ENCODE measurements at places on chromosomes 5 and 9.

DNA sequence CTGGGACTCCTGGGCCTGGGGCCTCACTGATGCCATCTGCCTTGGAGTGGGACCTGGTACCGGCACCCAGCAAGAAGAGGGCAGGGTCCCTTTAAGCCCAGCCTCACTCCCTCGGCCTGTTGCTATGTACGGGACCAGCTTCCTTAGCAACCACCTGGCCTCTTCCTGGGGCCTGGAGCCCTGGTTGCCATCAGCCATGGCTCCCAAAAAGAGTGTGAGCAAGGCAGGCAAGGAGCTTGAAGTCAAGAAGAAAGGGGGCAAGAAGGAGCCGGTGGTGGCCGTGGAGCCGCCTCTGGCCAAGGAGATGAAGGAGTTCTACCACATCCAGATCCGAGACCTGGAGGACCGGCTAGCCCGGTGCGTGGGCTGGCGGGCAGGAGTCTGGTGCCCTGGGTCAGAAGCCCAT, at the start of gene CFAP157:
CFAP157 (plus strand) TSS at position 153 of the 406 bp plus-strand sequence; CDS start at position 197, 44 bp downstream.
- no peaks in the 10 kb centered on the region for H3K27me3 ChIP-seq
- peaks cover 3% of the 10 kb centered on the region for H3K4me1 ChIP-seq
- H3K36me3 ChIP-seq = no peaks in the 10 kb centered on the region
- no peak for DNase-seq
- no peak within 1 kb of the TSS for H3K4me3 ChIP-seq

DNA sequence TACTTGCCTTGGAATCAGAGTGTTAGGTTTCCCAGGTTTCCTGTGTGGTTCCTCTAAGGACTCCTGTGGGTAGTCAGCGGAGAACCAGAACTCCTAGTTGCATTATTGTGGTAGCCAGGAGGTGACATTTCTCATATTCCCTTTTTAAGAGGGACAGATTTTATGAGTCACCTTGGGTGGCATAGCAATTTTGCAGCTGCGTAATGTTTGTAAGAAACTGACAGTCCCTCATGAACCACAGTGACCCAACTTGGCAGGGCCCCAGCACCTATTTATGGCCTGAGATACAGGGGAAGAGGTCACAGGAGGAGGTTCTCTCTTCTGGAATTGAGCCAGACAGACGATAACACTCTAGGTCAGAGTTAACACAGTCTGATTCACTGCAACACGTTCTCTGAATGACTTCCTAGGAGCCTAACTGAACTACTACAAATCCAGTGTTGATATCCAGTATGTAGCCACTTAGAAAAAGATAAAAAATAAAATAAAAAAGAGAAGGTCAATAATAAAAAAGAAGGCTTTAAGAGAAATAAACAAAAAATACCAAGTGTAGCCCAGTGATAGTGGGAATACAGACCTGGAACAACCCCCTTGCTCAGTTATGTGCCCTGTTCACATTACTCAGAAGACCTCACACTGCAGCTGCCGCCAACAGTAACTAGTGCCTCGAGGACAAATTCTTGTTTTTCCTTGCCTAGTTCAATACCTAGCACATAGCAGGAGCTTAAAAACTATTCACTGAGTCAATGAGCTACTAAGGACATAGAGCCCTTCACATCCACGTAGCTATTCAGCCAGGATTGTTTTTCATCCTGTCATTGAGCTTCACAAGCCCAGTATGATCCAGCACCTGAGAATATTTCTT, 50.7 kb upstream of the VLDLR start:
- no peak overlapping the region for H3K27ac ChIP-seq
- no peaks in the 10 kb centered on the region for H3K27me3 ChIP-seq
- no peak overlapping the region for H3K4me3 ChIP-seq

DNA sequence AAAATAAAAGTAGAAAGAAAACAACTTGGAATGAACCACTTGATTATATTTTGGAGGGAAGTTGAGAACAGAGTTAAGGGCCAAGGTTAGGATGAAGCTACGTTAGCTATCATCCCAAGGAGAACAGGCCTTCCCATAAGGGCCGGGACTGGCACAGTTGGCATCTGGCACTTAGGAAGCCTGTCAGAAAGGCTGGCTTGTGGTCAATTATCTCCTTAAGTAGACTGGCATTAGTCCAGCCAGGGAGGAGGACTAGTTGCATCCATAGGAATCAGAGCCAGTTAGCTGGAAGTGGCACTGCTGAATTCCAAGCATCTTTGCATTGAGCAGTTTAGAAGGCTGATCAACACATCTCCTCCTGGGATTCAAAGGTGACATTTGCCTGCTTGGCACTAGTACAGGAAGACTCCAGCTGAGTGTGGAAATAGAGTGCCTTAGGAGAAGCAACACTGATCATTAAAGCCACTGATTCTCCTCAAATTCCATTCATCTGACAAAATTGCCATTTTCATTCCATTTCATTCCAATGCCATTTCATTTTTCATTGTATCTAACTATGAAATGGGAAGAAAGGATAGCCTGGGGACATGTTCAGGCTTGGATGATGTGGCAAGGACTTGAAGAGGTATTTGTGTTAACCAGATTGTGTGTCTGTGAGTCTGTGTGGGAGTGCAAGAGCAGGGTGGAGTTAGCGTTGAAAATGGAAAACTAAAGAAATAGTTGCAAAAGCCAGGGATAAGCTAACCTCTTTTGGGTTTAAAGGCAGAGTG, 5.5 kb downstream of the FOXB2 start:
- no peaks in the 10 kb centered on the region for H3K4me1 ChIP-seq
- H3K27me3 ChIP-seq = peaks cover 3% of the 10 kb centered on the region

GRCh38 chr5:171158581-171158980, 150.5 kb upstream of the TLX3 start:
- no peak overlapping the region for H3K4me3 ChIP-seq
- H3K4me1 ChIP-seq = no peaks in the 10 kb centered on the region
- DNase-seq = no peak
- H3K27me3 ChIP-seq = no peaks in the 10 kb centered on the region

DNA sequence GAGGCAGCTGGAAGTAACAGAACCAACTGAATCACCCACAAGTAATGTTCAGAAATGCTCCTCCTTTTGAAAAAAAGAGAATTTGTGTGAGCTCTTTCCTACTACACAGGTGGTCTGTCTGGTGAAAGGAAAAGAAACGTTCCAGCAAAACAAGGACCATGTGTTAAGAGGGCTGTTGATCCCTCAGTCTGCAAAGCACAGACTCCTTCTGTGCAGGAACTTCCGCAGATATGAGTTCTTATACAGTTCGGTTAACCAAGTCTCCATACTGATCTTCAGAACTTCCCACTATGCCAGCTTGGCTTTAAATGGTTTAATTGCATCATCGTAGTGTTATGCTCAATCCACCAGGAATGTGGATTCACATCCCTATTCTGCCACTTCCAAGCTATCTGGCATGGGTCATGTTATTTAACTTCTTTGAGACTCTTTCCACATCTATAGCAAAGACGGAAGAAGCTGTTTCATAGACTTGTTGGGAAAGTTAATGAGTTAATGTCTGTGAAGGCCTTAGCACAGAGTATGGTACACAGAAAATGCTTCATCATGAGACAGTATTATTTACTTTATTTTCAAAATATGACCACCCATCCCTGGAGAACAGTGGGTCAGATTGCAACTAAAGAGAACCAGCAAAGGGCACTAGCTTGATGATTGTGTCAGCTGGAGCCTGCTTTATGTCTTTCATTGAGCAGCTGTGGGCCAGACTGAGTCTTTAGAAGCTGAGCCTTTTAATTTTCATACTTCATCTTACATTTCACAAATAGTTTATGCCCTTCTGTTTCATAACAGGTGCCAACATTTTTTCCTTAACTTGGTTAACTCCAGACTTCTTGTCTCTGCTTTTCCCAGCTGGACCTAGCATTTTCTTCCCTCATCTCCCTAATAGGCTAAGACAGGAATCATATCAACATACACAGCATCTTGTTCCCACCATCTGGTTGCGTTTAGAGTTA, 89.9 kb downstream of the MAMDC2 start:
- no peak overlapping the region for H3K27ac ChIP-seq
- no peaks in the 10 kb centered on the region for H3K36me3 ChIP-seq
- no peaks in the 10 kb centered on the region for H3K4me1 ChIP-seq
- no peak overlapping the region for H3K4me3 ChIP-seq
- no peaks in the 10 kb centered on the region for H3K27me3 ChIP-seq

DNA sequence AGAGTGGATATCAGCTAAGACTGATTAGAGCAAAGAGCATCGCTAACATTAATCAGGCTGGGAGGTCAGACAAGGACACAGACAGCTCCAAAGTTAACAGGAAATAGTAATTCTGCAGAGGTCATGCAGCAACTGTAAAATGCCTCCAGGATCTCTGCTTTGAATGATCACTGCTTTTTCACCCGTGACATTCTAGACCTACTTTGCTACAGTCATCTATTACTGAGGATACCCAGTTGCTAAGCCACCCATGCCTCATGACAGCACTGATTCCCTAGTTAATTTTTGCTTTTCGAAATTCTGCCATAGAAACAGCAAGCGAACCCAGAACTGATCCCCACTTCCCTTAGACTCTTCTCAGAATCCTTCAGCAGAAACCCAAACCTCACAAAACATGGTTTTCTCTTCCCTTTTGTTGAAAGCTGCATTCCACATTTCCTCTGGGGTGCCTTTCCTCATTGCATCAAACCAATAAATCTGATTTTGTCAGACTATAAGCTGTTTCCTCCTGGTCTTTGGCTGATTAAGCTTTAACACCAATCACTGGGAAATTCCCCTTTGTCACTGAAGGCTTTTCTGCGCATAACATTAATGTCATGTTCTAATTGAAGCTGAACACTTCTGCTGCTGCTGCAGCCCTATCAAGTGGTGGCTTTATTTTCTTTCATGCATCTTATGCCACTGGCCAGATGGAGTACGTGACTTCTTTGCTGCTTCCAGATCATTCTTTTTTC, 201.1 kb upstream of the CHD1 start:
- no peaks in the 10 kb centered on the region for H3K36me3 ChIP-seq
- H3K27me3 ChIP-seq = no peaks in the 10 kb centered on the region
- no peak for DNase-seq

DNA sequence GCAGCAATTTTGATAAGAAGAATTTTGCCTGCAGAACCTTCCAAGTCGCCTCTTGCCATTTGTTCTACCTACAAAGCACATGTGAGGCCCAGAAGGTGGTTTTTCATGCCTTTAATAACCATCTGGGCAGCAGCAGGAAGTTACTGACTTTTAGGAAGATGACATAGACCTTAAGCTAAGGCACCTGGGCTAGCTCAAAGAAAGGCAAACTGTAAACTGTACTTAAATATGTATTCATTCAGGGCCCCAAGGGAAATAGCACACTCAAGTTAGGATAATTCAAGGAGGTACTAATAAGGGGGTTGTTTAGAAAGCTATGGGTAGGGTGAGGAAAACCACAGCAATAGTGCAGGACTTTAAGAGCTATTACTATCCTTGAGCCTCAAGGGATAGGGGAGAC, 57.3 kb upstream of the HSPB3 start:
- no peak overlapping the region for H3K27ac ChIP-seq
- no peaks in the 10 kb centered on the region for H3K36me3 ChIP-seq
- H3K4me1 ChIP-seq = no peaks in the 10 kb centered on the region
- no peak for DNase-seq

GRCh38 chr5:179759581-179760551, 27.2 kb downstream of the MAML1 start:
- H3K4me3 ChIP-seq = no peak overlapping the region
- H3K4me1 ChIP-seq = peaks cover 30% of the 10 kb centered on the region
- peak; percentile 32 for DNase-seq
- H3K27ac ChIP-seq = peak overlapping the region; percentile 55
- H3K36me3 ChIP-seq = no peaks in the 10 kb centered on the region

- no peak for DNase-seq
- H3K4me3 ChIP-seq = peak overlapping the region; percentile 85
- H3K27ac ChIP-seq = peak overlapping the region; percentile 45
- 0 out of 2 replicates have a peak, but pooled peaks cover 1% of the 10 kb centered on the region for H3K36me3 ChIP-seq
These were observed 819 bp downstream of the LSM11 start for GRCh38 chr5:157744051-157745011.

- no peak overlapping the region for H3K4me3 ChIP-seq
- H3K36me3 ChIP-seq = no peaks in the 10 kb centered on the region
- H3K4me1 ChIP-seq = no peaks in the 10 kb centered on the region
- no peaks in the 10 kb centered on the region for H3K27me3 ChIP-seq
These were observed 19.8 kb downstream of the IFT74 start for GRCh38 chr9:26975728-26976707.

DNA sequence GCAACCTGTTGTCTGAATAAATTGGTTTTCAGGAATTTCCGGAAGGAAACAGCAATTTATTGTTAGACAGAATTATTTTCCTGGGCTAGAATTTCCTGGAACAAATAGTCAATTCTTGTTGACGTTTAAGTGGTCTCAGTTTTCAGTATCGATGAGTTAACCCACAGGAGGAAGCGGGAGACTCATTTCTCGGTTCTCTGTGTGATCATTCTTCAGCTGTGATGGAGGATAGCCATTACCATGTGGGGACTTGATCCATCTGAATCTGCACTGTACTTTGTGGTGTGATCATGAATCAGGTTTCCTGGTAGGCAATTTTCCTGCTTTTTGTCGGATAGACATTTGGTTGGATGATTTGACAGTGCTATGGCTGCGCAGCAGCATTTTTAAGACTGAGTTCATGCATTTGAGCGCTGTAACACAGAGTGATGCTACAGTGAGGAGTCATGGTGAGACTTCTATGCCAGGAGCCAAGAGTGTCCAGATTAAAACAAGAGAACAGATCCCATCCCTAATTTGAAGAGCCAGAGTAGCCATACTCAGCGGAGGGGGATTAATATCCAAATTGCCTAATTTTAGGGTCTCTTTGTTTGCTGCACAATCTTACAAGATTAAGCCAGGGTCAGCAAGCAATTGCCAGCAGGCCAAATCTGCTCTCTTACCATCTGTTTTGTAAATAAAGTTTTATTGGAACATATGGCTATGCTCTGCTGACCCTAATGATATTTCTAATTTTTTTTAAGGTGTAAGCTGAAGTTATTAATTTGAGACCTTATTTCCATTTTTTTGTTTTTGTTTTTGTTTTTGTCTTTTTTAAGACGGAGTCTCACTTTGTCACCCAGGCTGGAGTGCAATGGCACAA, 355.9 kb downstream of the RAB3C start:
- no peak overlapping the region for H3K27ac ChIP-seq
- no peaks in the 10 kb centered on the region for H3K36me3 ChIP-seq
- no peaks in the 10 kb centered on the region for H3K4me1 ChIP-seq
- no peaks in the 10 kb centered on the region for H3K27me3 ChIP-seq

DNA sequence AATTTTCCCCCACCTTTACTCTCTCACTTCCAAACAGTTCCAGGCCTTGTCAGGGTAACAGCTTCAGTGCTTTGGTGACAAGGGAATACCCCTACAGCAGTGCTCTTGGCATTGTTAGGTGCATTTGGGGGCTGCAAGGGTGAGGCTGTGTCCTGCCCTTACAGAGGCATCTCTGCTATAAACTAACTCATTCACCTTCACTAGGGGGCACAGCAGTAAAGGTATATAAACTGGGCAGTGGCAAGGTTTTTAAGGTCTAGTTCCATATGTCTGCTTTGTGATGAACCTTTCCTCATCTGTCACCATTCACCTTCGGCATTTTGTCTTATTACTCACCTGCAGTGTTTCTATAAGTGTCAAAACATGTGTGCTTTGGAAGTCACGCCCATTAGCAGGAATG, 79.1 kb upstream of the GPR151 start:
- no peaks in the 10 kb centered on the region for H3K4me1 ChIP-seq
- no peaks in the 10 kb centered on the region for H3K27me3 ChIP-seq
- H3K27ac ChIP-seq = no peak overlapping the region

GRCh38 chr5:179624841-179625271, 1.4 kb upstream of the HNRNPH1 start:
- H3K27ac ChIP-seq = peak overlapping the region; percentile 98
- H3K36me3 ChIP-seq = peaks cover 19% of the 10 kb centered on the region
- H3K4me3 ChIP-seq = peak overlapping the region; percentile 79
- H3K4me1 ChIP-seq = peaks cover 7% of the 10 kb centered on the region
- DNase-seq = no peak

GRCh38 chr5:57777174-57777581, 294.6 kb upstream of the ACTBL2 start:
- H3K27ac ChIP-seq = no peak overlapping the region
- no peak overlapping the region for H3K4me3 ChIP-seq
- no peaks in the 10 kb centered on the region for H3K4me1 ChIP-seq
- H3K36me3 ChIP-seq = no peaks in the 10 kb centered on the region

Measured in GM12878 (cell line).